Suprapubic skin (tissue), 4 donors: ENCODE measurements at places on chromosomes 7 and 10.

DNA sequence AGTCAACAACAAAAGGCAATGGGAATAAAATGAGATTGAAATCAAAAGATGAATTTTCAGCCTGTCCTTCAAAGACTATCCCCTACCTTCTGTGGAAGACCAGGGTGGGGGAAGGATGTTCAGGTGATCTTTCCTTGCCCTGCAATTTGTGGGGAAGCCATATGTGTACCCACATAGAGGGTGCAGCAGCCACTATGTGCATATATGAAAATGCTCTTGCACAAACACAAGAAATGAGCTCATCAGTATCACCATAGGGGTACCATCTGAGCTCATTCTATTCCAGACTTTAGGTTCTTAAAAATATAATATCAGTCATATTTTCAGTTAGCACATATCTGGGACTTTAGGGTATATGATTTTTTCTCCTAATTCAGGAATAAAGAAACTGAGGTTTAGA, 17.7 kb downstream of the GIMAP5 start:
- no peak overlapping the region for H3K27ac ChIP-seq
- H3K36me3 ChIP-seq = no peaks in the 10 kb centered on the region
- no peak overlapping the region for H3K4me3 ChIP-seq
- H3K27me3 ChIP-seq = no peaks in the 10 kb centered on the region

GRCh38 chr7:153301936-153302335, 542.4 kb downstream of the ACTR3B start:
- no peaks in the 10 kb centered on the region for H3K4me1 ChIP-seq
- DNase-seq = no peak
- no peak overlapping the region for H3K27ac ChIP-seq

GRCh38 chr10:82914655-82915136, 1039.7 kb downstream of the NRG3 start:
- H3K36me3 ChIP-seq = no peaks in the 10 kb centered on the region
- no peak overlapping the region for H3K4me3 ChIP-seq
- H3K27ac ChIP-seq = no peak overlapping the region
- H3K4me1 ChIP-seq = no peaks in the 10 kb centered on the region

DNA sequence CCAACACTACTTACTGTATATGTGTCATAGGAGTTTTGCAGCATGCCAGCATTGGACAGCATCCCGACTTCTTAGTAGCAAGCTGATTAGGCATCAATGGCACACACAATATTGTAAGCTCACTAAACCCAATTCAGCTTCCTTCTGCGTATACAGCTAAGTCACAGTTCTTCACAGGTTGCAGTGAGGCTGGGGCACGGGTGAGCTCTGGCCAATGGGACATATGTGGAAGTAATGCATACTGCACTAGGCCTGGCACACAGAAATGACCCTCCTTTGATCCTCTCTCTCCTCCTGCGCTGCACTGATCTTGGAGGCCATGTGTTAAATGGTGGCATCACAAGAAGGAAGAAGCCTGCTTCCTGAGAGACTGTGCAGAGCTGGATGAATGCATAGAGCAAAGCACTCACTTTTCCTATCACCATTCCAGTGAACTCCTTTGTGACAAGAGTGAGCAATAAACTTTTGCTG, 11.9 kb downstream of the RAB11FIP2 start:
- no peaks in the 10 kb centered on the region for H3K27me3 ChIP-seq
- H3K27ac ChIP-seq = no peak overlapping the region
- peaks cover 6% of the 10 kb centered on the region for H3K4me1 ChIP-seq
- no peak overlapping the region for H3K4me3 ChIP-seq
- DNase-seq = no peak
- H3K36me3 ChIP-seq = peaks cover 7% of the 10 kb centered on the region
